ENCODE measurements at places on chromosomes 13 and 19.

DNA sequence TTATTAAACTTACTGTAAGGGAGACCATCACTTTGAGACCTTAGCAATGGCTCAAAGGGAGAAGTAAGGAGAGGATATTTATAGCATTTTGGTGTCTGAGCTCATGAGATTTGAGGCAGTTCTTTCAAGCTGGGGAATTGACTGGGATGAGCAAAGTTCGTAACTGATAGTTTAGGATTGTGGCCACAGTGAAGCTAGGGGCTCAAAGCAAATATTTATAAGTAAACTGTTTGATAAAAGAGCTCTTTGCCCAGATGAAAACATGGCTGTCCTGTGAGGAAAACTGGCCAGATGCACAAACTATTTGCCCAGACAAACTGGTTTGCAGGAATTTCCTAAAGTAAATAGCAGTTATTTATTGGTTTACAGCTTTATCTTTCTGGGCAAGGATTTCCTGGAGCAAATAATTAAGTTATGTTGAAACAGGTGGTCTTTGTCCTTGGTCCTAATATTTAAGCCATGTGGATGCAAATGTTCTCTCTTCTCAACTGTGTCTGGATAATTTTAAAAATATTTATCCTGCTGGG lies 59.7 kb upstream of the TMTC4 start:
- no peak for DNase-seq

GRCh38 chr13:45601680-45602079 lies 13.9 kb downstream of the ERICH6B start:
- no peak for DNase-seq

DNA sequence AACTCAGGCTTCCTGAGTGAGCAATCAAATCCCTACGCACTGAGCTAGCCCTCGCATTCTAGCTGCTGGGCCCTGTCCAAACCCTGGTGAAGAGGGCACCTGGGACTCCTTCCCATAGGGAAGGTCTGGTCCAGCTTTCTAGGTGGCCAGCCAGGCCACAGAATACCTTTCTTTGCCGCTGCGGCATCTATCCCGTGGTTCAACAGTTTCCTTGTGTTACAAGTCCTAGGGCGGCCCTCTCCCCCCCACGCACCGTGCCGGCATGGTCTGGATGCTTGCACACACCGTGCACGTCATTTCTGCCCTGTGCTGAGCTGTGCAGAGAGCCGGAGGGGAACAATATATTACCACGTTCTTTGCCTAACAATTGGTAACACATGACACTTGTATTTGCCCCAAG lies 164.6 kb upstream of the TSHZ3 start:
- no peak for DNase-seq

GRCh38 chr13:41694545-41695301 lies 237.4 kb downstream of the RGCC start:
- peak; percentile 88 for DNase-seq

GRCh38 chr19:31960474-31960873 lies 384.9 kb upstream of the ZNF507 start:
- DNase-seq: no peak

DNA sequence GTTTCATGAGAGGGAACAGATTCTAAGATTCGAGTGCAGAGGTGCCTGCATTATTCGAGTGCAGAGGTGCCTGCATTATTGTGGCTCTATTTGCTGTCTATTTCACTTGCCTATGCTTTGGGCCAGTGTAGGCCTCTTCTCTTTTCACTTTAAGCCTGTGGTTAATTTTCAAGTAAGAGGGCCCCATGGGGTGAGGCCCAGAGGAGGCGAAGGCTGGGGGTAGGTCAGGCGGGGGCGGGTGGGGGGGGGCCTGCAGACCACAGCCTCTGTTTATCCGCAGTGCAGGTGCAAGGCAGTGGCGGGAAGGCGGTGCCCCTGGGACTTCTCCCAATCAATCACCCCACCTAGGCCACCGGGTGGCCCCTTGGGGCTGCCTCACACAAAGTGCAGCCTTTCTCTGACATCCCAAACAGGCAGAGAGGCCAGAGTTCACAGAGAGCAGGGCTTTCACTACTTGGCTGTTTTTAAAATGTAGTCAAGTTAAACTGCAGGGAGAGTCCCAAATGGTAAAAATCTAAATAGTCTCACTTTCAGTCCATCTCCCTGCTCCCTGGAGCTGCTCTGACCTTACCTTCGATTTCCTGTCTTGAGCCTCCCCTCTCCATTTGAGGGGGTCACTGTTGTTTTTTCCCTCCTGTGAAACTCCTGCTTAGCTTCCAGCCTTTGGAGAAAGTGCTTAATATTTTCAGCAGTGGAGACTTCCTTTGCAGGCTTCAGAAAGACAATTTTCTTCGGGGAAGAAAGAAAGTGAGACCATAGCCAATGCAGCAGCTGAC lies 249.0 kb downstream of the DLEU7 start:
- DNase-seq: no peak

GRCh38 chr19:4594201-4594600 lies 34.7 kb upstream of the SEMA6B start:
- no peak for DNase-seq

GRCh38 chr19:35608251-35608650 lies 4.3 kb upstream of the HAUS5 start:
- DNase-seq: no peak

DNA sequence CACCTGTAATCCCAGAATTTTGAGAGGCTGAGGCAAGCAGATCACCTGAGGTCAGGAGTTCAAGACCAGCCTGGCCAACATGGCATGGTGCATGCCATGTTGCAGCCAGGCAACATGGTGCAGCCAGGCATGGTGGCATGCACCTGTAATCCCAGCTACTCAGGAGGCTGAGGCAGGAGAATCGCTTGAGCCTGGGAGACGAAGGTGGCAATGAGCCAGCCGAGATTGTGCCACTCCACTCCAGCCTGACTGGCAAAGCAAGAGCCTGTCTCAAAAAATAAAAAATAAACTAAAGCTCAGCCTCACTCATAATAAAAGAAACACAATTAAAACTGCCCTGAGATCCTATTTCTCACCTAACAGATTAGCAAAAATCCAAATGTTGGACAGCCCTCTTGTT lies 49.7 kb upstream of the MAP3K10 start:
- DNase-seq: no peak

Measured in amniotic stem cell (primary cell).